ENCODE measurements at places on chromosomes 5 and 9.

DNA sequence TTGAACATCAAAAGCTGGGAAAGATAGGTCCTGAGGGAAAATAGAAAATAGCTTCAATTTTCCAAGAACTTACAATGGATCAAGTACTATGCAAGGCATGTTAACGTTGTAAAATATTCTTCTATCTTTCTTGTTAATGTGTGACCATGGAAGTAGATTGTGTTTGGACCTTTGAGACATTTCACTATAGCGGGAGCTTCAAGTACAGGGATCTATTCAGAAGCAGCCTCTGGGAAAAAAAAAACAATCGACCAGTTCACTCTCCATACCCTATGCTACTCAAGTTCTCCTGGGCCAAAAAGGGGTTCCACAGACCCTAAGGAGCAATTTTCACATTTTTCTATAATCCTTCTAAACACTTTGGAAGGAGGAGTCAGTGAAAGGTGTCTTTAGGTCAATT lies 54.1 kb upstream of the ATP10B start:
- DNase-seq = no peak

GRCh38 chr5:178630475-178630930 lies 3.7 kb upstream of the CLK4 start:
- no peak for DNase-seq

DNA sequence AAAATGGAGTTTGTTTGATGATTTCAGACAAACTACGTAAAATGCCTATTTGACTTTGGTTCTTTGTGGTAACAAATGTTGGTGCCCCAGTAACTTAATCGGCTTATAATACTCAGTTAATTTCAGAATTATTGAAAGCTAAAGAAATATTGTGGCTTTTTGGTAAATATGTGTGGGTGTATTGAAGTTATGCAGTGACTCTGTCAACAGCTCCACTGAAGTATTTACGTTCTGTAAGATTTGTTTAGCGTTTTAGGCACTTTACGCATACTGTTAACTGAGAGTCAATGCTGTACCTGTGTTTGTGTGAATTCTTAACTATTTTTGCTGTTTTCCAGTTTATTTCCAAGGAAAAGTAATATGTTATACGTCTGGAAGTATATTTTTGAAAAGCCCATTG lies 2.2 kb downstream of the RAD23B start:
- no peak for DNase-seq

DNA sequence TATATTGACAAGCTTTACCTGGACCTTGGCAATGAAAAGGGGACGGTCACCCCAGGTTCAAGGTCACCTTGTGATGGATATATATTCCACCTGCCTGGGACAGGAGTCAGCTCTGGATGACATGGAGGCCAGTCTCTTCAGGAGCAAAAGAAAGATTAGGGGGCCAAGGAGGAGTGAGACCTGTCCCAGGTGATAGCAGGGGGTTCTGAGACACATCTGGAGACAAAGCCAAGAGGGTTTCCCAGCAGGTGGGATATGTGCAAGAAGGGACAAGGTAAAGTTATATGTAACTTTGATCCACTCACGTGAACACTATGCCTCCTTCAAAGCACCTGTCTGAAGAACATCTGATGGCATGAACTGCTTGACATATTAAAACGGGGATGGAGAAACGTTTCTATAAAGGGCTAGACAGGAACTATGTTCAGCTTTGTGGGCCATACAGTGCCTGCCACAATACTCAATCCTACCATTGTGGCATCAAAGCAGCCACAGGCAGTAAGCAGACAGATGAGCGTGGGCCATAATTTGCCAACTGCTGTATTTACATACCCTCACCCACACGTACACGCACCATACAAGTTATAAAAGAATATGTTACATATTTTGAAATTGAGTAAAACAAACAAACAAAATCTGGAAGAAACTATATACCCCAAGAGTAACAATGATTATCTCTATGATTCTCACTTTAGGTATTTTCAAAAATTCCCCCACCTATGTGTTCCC lies 62.9 kb upstream of the ZNF622 start:
- no peak for DNase-seq

GRCh38 chr5:33690374-33691135 lies 201.2 kb downstream of the ADAMTS12 start:
- no peak for DNase-seq

GRCh38 chr5:15753752-15754151 lies 253.8 kb downstream of the FBXL7 start:
- DNase-seq = no peak

- no peak for DNase-seq
Observed at GRCh38 chr5:3680821-3681220, 85.2 kb downstream of the IRX1 start.

DNA sequence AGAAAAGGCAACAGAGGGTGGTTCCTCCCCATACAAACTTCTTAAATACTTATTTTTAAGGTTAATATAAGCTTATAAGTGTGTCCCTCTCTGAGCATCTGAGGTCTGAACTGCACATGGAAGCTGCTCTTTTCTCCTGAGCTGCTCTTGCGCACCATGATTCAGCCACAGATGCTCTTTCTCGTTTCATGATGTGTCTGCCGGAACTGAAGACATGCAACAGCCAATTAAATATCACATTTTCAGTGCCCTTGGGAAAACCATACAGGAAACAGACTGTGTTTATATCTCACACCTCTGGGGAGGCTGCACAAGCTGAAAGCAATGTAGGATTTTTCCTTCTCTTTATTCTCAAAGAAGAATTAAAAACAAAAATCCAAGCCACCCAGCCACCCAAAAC lies 96.8 kb upstream of the NREP start:
- no peak for DNase-seq

DNA sequence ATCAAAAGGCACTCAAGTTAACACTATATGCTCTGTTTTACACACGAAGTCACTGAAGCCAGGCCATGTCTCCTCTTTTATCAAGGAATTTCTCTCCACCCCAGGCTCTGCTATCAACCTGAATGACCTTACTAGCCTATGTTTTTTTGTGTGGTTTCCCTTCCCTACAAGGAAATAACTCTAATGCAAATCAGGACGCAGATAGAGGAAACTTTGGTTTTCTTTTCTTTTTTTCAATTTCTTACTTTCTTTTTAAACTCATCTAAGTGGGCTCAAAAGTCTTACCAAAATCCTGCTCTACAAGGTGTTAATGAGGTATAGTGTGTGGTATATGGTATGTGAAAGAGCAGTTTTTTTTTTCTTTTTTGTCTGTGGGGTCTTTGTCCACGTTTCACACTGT lies 5.5 kb upstream of the SLC46A2 start:
- DNase-seq = no peak

- no peak for DNase-seq
Observed at GRCh38 chr9:101626295-101626694, 31.5 kb upstream of the PPP3R2 start.

GRCh38 chr5:171888051-171888481 lies 102.4 kb downstream of the SMIM23 start:
- DNase-seq = no peak

- no peak for DNase-seq
Observed at GRCh38 chr9:73079326-73079725, 72.3 kb upstream of the ANXA1 start.

DNA sequence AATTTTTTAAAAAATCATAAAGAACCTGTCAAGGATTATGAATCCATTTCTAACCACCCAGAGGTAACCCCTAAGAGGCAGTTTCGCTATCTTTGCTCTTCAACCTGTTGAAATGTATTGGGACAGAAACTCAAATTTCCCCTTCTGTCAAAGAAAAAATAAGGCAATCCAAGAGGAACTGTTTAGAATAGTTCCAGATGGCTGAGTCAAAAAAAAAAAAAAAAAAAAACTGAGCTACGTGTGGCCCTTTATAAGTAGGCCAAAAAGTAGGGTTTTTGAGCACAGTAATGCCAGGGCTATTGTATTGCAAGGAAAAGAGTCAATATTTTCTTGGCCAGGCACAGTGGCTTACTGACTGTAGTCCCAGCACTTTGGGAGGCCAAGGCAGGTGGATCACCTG lies 94.9 kb downstream of the RAD23B start:
- DNase-seq = no peak

DNA sequence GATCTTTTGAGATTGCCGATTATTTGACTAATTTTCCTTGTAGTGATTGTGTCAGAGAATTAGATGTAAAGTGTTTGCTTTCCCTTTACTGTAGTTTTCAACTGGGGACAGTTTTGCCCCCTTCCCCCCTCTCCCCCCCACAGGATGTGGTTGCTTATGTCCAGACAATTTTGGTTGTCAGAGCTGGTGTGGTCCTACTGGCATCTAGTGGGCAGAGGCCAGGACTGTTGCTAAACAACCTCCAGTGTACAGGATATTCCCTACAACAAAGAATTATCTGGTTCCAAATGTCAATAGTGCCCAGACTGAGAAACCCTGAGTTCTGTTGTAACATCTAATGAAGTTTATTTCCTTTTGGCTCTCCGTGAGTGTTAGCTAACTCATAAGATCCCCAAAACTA lies 20.0 kb downstream of the TMEFF1 start:
- no peak for DNase-seq

DNA sequence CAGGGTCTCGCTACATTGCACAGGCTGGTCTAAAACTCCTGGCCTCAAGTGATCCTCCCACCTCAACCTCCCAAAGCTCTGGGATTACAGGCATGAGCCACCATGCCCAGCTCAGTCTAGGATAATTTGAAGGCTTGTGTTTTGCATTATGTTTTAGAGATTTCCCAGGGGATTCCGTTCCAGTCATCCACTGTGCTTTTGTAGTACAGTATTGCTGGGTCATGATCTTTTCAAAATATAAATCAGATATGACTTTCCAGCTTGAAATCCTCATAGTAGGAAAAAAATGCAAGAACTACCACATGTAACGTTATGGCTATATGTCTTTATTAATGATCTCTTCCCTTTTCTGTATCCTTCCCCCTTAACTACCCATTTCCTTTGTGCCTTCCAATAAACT lies 338.1 kb downstream of the PRELID2 start:
- DNase-seq = no peak

- DNase-seq = no peak
Observed at GRCh38 chr5:88145611-88146467, 122.8 kb downstream of the TMEM161B start.

GRCh38 chr5:60674251-60675069 lies 25.5 kb downstream of the DEPDC1B start:
- no peak for DNase-seq

- no peak for DNase-seq
Observed at GRCh38 chr9:114805670-114806525, at the start of gene TNFSF15. TNFSF15 (minus strand) TSS chr9:114806039; CDS start chr9:114806012, 27 bp downstream.

GRCh38 chr5:53100606-53101005 lies 9.0 kb downstream of the MOCS2 start:
- no peak for DNase-seq

- DNase-seq = no peak
Observed at GRCh38 chr5:145124806-145125205, 710.3 kb downstream of the PRELID2 start.

DNA sequence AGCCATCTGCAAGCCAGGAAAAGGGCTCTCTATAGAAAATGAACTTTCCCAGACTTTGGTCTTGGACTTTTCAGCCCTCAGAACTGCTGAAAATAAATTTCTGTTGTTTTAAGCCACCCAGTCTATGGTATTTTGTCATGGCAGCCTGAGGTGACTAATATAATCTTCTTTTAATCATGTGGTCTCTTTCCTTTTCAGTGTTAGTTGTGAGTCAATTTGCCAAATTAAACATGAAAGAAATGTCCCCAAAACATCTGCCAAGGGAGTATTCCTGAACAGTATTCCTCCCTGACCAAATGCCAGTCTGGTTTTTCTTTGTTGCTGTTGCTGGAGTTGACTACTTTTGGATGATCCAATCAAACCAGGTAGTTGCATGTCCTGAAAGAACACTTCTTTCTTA lies 4.7 kb upstream of the YTHDC2 start:
- DNase-seq = no peak

- no peak for DNase-seq
Observed at GRCh38 chr9:134297083-134297410, 29.2 kb upstream of the RXRA start.

DNA sequence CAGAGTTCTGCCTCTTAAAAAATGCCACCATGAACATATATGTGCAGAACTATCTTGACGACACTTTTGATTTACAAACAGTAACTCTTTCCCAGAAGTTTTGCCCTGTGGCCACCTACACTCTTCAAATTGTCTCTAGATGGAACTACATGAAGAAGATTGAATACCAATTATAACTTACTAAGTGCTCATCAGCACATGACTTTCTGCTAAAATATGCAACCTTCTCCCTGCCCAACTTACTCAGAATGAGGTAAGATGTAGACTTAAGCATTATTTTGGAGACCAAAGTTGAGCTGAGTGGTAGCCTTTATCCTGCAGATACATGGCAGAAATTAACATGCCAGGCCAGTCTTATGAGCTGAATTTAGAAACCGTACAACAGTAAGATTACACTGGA lies 105.4 kb downstream of the SEMA5A start:
- no peak for DNase-seq

GRCh38 chr5:151126199-151126645 lies 31.4 kb downstream of the ANXA6 start:
- peak; percentile 54 for DNase-seq

DNA sequence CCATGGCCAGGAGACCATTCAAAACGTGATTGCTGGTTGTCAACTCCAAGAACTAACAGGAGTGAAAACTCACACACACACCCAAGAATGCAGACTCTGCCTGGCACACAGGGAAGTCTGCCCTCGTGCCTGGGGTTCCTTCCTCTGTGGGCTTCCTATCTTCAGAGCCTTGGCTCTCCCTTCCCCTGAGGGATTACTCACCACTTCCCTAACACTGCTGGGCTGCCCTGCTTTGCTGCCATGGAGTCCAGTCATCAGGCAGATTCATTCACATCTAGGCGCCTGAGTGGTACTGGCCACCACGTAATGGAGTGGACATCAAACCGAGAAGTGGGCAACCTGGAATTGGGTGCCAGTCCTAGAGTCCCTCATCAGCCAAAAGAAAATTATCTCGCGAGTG lies 76.4 kb upstream of the PRSS3 start:
- no peak for DNase-seq

- DNase-seq = no peak
Observed at GRCh38 chr9:1454211-1454610, 404.1 kb downstream of the DMRT2 start.

DNA sequence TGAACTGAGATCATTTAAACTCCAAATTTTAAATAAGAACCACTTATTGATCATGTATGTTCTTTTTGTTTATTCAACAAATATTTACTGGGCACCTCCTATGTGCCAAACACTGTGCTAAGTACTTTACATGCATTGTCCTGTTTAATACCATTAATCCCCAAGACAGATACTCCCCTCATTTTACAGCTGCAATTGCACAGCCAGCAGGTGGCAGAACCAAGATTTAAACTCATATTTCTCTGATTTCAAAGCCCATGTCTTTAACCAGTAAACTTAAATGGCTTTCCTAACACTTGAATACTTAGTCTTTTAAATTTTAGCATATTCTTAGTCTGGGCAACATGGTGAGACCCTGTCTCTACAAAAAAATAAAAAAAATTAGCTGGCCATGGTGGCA lies 43.4 kb upstream of the KIAA1958 start:
- no peak for DNase-seq
